CD4-positive, alpha-beta T cell treated with Interleukin-6 for 4 hours (primary cell): ENCODE measurements at places on chromosomes 13 and 19.

- no peak for DNase-seq
Measured at GRCh38 chr13:106286811-106287210, 248.7 kb downstream of the EFNB2 start.

- DNase-seq = no peak
Measured at GRCh38 chr19:47324502-47324901, 7.5 kb upstream of the C5AR2 start.

- DNase-seq = no peak
Measured at GRCh38 chr19:3968556-3969434, 2.1 kb downstream of the DAPK3 start.

GRCh38 chr13:46953331-46953730, 56.5 kb upstream of the HTR2A start:
- no peak for DNase-seq

DNA sequence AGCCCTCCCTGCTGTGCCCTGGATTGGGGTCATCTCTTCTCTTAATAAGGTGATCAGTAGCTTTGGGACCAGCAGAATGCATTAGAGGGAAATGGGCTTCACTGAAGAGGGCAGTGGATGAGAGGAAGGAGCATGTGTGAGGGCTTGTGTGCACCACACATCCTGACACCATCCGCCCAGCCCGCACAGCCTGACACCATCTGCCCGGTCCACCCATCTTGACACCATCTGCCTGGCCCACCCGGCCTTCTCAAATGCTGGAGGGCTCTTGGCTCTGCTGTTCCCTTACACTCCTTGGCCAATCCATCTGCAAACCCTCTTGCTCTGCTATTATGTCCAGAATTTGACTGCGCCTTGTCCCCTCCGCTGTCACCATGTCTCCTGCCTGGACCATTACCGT, 41.8 kb downstream of the BICRA start:
- no peak for DNase-seq

DNA sequence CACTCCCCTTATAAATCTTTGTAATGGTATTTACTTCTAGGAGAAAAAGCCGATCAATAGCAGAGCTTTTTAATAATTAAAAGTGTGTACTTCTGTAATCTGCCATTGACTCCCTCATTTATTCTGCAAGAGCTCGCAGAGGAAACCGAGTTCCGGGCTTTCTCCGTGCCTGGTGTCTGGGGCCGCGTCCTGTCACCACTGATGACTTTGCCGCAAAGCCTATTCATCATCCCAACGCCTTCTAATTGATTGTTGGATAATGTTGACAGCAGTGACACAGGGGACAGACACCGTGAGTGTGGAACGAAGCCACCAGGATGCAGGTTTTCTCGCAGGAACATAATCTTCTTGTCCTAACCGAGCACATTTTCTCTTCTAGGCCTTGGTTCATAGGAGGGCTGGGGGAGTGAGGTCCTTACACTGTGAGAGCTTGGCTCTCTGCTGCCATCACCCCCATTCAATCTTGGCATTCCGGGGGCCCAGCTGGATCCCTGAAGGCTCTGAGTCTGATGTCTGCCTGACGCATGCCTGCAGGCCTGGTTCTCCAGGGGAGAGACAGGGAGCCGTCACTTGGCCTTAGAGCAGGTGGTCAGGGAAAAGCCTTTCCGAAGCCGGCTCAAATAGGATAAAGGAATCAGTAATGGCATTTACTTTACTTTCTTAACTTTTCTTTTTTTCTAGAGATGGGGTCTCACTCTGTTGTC, 110.3 kb downstream of the KDM4B start:
- DNase-seq = no peak

GRCh38 chr13:75258159-75258782, 223.7 kb downstream of the TBC1D4 start:
- no peak for DNase-seq

DNA sequence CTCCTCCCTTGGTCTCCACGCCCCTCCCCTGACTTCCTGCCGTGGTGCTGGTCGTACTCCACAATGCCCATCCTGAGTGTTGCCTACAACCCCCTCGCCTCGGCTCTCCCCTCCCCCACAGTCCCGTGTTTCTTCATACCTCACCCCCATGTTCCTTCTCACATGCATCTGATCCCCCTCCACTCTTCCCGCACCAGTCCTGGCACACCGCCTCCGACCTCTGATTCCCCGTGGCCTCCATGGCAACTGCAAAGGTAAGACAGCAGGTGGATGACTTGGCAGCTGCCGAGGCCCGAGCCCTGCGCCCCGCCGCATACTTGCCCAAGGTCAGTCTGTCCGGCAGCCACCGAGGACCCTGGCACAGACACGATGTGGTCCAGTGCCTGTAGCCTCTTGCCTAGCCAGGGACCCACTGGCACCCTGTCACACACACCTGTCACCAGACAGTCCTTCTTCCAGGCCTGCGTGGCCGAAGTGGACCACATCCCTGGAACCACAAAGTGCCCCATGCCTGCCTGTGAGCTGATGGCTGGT, 16.1 kb upstream of the SDHAF1 start:
- no peak for DNase-seq

DNA sequence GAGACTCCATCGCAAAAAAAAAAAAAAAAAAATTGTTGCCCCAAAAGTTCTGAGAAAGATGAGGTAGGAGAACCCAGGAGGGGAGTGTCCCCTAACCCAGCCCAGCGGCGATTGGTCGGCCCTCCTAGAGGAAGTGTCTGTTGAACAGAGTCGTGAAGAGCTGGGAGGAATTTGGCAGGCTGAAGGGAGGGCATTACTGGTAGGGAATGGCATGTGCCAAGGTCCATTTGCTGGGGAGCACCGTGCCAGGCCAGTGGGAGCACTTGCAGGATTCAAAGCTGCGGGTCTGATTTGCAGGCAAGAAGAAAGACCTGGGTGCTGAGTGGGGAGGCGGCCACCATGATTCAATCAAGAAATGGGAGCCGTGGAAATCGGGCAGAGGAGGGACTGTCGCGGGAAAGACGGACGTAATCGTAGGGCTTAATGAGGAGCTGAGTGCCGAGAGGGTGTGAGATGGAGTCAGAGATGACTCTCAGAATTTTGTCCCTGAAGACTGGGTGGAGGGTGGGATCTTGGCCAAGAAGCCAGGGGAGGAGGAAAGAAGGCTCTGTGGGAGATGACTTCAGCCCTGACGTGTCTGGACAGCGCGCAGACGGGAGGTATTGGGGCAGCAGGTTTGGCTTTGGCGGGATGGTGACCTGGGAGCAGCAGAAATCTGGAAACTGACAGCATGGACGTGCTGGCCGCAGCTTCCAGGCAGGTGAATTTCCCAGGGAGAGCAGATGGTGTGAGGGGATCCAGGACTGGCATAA, 15.4 kb downstream of the CERS4 start:
- no peak for DNase-seq

- no peak for DNase-seq
Measured at GRCh38 chr13:106415971-106416370, 119.5 kb downstream of the EFNB2 start.

GRCh38 chr13:30053939-30054338, 203.5 kb upstream of the UBL3 start:
- no peak for DNase-seq

DNA sequence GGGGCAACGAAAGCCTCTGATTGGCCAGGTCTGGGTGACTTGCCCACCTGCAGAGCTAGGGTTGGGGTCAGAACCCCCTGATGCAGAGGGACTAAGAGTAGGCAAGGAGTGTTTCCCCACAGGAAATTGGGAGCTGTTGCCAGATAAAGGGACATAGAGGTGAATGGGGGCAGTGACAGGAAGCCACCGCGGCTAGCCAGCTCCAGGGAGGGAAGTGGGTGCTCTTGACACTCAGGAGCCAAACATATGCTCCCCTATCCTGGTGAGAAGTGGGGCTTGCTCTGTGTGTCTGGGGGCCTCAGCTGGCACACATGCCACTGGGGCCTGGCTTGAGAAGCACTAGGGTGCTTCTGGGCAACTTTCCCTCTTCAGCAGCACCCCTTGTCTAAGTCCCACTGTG, 26.0 kb downstream of the WDR88 start:
- no peak for DNase-seq
